Activated CD8-positive, alpha-beta memory T cell treated with anti-CD3 and anti-CD28 coated beads for 4 hours (primary cell): ENCODE measurements at places on chromosomes 11 and 22.

GRCh38 chr22:28279888-28280287 is 360.8 kb upstream of the PITPNB start:
- DNase-seq: no peak

DNA sequence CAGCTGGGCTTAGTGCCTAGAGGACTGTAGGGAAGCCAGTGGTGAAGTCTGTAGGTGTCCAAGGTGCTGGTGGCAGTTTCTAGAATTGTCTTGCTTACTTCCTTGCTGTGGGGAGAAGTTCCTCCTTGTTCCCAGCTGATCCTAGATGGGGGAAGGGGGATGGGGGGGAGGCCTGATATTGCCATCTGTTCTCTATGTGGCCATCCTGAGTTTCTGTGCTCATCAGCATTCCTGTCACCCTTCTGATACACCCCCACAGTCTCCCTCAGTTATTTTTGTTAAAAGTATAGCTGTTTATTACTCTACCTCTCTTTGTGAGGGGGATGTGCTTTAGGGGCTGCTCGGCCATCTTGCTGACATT is 36.5 kb downstream of the MADD start:
- no peak for DNase-seq

- no peak for DNase-seq
Measured at GRCh38 chr11:96794152-96794551, 404.3 kb downstream of the JRKL start.

- DNase-seq: no peak
Measured at GRCh38 chr11:124633355-124633754, 10.7 kb downstream of the TBRG1 start.

DNA sequence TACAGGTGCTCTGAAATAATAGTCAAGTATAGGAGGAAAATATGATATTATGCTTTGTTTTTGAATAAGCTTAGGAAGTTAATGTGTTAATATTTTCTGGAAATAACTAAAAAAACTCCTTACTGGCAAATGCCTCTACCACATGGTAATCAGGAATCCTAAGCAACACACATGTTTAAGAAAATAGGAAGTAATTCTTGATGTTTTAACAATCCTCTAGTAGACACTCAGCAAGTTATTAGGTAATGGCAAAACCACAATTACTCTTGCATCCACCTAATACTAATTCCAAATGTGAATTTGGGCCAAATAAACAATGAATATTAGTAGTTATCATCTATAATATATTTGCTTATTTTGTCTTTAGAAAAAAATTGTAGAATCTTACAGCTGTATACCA is 53.6 kb downstream of the SLC35F2 start:
- no peak for DNase-seq

DNA sequence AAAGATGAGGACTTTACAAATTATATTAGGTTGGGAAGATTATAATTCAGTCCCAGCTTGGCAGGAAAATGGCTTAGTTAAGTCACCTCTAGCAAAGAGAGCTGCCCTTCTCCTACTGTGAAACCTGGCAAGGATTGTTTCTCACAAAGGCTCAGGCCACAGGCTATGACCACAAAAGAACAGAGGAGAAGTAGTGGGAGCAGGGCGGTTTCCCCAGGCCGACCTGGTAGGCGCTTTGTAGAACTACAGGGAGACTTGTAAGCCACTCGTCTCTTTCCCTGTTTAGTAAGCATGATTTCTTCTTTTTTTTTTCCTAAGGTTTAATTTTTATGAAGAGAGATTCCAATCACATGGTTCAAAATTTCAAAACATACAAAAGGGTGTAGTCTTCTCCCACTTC is 4.6 kb downstream of the SNAP29 start:
- no peak for DNase-seq
